Stimulated activated CD8-positive, alpha-beta memory T cell treated with anti-CD3 and anti-CD28 coated beads, Interleukin-4, amount 100 ng/mL, for 1 hour (primary cell): ENCODE measurements at places on chromosomes 1 and 21.

DNA sequence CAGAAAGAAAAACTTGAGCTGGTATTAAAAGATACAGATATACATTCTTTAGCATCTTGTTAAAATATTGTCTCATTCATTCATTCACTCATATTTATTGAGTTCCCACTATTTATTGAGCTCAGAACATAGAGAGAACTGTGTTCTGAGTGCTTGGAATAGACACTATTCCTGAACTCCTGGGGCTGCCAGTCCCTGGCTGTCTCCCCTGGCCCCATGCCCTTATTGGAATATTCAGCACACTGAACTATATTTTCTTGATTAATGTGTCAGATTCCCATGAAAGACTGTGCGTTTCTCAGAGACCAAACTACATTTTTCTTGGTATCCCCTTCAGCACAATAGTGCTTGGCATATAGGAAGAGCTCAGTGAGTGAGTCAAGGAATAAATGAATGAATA is 44.0 kb upstream of the DAB1 start:
- no peak for DNase-seq

DNA sequence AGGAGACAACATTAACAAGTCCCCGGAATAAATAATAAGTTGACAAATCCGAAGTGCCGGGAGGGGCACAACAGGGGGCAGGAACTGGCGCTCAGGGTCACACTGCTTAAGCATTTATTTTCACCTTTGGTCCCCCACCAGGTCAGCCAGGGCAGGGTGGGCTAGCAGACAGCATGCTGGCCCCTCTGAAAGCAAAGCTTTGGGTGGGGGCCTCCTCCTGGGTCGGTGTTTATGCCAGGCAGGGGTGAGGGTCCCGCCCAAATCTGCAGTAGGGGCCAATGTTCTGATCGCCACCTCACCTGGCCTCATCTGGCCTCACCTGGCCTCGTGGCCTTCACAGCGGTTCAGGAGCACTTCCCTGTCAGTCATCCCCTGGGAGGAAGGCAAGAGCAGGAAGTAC is 8.2 kb upstream of the FAM131C start:
- no peak for DNase-seq

GRCh38 chr1:226890331-226891108 is 20.1 kb downstream of the PSEN2 start:
- no peak for DNase-seq

GRCh38 chr1:15225461-15225860 is 21.6 kb upstream of the FHAD1 start:
- DNase-seq, result no peak

- no peak for DNase-seq
Observed at GRCh38 chr1:5928714-5929400, 63.4 kb downstream of the NPHP4 start.

GRCh38 chr1:13892671-13893325 is 192.8 kb downstream of the PRDM2 start:
- no peak for DNase-seq

DNA sequence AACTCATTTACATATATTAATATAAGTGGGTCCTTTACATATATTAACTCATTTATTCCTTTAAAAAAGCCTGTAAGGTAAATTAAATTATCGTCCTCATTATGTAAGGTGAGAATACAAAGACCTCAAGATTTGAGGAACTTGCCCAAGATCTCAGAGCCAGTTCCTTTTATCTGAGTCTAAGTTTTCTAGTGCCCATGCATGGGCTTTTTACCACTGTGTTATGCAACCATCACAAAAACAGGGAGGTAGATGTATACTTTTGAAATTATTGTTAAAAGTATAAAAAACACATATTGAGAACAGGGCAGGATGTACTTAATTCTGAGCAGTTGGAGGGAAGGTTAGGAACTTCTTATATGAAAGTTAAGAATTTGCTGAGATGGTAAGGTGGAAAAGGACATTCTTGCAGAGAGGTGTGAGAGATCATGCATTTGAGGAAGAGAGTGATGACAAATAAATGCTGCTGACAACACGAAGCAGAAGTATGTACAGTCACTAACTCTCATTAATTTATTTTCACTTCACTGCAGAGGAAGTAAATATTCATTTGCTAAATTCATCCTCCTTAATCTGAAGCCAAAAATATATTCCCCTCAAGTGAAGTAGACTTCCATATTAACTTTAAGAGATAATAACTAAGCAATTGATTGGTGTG is 28.9 kb upstream of the LYPLAL1 start:
- DNase-seq, result no peak

DNA sequence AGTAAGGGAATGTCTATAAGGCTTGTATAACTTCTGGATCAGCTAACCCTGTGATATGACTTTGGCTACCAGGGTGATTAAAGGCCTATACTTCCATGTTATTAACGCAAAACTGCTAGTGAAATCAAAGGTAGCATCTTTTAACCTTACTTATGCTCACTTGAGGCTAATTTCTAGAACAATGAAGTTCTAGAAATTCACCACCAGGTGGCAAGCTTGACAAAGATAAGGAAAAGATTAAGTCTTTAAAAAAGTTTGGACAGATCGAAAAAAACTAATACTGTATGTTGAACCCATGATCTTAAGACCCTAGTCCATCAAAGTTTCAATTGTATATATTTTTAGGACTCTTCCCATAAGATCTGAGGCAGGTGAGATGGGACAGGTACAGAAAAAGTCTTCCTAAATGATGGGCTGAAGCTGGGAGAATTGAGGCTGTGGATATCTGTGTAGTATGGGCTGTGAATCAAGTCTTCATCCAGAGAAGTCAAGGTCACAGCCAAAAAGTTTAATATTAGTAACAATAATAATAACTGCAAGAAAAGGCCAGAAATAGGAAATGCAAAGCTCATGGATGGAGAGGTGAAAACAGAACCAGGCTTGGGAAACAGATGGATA is 18.8 kb downstream of the KYAT3 start:
- no peak for DNase-seq

DNA sequence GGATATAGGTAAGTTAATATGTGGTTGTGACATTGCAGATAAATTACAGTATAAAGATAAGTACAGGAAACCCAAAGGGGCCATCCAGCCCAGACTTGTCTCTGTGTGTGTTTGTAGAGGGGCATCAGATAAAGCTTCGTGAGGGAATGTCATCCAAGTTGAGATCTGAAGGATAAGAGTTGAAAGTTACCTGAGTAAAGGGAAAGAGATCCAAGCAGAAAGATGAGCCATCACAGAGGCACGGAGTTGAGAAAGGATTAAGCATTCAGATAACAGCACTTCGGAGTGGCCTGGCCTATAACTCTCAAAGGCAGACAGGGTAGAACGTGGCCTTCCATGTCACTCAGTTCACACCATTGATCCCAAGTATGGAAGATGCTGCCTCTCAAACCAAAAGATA is 749.1 kb downstream of the ADGRL2 start:
- DNase-seq, result no peak

DNA sequence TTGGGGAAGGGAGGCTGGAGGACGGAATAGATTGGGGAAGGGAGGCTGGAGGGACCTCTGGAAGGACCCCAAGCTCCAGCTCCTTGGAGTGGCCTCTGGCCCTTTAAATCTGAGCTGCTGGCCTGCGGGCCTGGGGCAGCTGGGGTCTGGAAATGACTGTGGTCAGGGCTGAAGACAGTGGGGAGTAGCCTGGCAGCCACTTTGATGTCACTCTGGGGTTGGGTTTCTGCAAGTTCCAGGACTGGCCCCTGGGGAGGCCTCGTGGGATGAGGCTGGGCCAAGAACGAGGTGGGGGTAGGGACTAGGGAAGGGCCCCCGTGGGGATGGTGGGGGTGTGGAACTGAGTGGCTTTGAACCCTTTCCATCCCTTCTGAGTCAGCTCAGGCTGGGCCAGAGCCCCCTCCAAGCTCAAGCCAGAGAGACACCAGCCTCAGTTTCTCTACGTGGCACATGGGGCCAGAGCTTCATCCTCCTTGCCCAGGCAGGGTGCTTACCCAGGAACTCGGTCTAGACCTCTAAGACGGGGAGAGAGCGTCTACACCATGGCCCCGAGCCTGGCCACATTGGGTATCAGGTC is 59.7 kb downstream of the ALPL start:
- DNase-seq, result no peak

- no peak for DNase-seq
Observed at GRCh38 chr21:15425049-15425448, 304.7 kb upstream of the USP25 start.

DNA sequence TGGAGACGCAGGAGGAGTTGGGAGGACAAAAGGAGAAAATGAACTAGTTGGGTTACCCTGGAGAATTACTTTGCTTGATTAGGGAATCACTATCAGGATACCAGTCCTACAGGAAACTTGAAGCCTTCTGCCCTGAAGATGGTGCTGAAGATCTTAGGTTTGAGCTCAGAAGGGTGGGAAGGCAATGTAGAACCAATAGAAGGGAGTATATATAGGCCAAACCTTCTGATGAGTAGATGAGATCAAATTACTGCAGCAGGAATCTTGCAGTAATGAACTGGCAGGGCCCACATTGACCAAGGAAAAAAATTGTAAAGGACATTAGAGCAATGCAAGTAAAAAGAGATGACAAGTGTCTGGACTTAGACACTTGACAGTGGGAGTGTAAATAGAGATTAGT is 116.3 kb upstream of the CACYBP start:
- no peak for DNase-seq

- DNase-seq, result no peak
Observed at GRCh38 chr1:58864654-58865053, 80.8 kb upstream of the JUN start.

DNA sequence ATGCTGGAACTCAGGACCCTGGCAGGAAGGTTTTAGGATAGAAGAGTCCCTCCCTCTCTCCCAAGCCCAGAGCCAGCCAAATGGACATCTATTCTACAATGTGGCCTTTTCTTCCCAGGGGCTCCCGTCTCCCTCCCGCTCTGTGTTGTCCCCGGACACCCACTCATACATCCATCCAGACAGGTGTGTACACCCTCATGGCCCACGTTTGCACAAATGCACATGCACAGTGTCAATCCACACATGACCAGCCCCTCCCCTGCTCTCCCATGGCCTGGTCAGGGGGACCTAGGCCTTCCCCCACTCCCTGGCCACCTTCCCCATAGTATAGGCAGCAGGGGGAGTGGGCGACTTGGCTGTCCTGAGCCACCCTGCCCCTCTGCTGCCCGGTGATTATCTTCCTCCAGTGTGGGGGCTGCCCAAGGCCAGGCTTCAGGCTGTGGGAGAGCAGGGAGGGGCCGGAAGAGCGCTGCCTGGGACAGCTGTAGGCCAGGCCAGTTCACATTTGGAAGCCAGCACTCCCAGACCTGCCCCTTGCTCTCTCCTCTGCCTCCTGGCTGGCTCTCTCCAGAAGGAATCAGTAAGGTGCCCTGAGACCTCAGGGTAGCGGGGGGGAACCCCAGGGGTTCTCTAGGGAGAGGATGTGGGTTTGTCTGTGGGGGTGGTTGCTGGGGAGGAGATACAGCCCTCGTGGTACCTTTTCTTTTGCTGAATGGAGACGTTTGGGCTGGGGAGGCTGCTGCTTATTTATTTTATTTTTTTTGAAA is 4.1 kb upstream of the PTPN7 start:
- peak; percentile 55 for DNase-seq

DNA sequence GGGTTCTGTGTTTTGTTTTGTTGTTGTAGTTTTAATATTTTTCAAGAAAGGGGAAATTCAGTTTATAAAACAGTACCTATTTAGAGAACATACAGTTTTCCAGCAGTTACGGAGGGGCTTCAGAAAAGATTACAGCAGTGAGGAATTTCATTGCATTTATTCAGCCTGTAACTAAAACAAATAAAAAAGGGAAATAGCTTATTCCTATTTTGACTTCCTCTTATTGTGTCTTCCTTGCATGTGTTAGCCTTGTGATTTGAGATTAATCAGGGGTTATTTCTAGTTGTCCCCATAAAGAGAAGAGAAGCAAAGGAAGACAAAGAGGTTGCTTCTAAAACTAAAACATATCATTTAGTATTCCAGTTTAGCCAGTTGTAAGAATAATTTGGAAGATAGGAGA is 35.0 kb downstream of the CTTNBP2NL start:
- no peak for DNase-seq

DNA sequence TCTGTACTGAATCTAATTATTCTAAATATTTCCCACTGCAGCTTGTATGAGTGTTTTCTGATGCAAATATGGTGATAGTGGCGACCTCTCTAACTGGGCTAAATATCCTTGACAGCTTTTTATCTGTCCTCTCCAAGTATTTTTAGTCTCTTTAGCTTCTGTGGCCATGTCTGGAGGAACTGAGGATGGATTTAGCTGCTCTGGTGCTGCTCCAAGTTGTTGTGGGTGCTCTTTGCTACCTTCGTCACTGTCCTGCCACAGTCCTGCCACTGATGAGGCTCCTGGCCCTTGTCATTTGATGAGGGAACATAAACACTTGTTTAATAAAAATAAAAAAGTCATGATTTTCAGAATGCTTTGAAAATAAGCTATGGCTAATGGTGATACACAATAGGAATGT is 15.9 kb downstream of the CAMTA1 start:
- DNase-seq, result no peak

- no peak for DNase-seq
Observed at GRCh38 chr1:57423135-57423655, 665 bp downstream of the DAB1 start.

GRCh38 chr1:19467199-19468187 is 17.8 kb downstream of the CAPZB start:
- DNase-seq, result no peak

DNA sequence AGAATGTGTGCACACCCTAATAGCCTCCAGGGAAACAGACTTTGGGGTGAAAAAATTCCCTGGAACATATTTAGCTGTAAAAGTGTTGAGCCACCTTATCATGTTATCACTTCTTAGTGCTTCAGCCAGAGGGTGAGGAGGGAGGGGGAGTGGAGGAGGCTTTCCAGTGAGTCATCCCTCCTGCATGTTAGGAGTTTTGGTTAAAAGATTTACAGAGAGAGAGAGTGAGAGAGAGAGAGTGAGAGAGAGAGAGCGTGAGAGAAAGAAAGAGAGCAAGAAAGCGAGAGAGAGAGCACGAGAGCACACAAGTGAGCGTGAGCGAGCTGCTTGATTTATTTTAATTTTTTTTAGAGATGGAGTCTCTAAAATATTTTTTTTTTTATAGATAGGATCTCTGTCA is 13.5 kb upstream of the CACNA1E start:
- DNase-seq, result no peak

- DNase-seq, result no peak
Observed at GRCh38 chr1:180851995-180852887, 60.5 kb upstream of the KIAA1614 start.

DNA sequence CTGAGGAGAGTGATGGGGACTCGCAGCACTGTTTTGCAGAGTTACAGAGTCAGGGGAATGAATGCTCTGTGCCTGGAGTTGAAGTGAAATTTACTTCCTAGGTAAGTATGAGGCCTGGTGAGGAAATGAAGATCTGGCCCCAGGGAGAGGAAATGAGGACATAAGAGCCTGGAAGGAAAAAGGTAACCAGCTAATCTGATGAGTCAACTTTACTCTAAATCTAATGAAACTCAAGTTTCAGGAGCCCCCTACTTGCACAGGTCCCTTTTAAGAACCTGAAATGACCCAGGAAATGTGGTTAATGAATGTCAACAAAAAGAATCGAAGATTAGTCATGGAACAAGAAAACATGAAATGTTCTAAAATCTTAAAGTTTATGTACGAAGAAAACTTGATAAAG is 599.0 kb downstream of the AGBL4 start:
- DNase-seq, result no peak

DNA sequence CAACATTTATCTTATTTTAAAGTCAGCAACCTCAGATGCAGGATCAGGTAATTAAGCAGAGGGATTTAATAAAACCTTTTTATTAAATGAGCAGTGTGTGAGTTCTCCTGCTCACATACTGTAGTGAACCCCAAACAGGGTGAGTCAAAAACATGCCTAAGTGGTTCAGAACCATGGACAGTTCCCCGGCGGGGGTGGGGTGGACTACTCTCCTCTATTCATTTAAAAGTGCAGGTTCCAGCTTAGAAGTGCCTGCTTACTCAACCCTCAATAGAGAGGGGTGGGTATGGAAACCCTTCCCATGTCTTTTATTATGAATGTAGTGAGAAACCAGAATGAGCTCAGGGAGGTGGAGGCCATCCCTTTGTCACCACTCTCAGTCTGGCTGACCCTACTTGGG is 397.9 kb downstream of the HHAT start:
- no peak for DNase-seq
